Activated CD8-positive, alpha-beta memory T cell treated with anti-CD3 and anti-CD28 coated beads for 4 hours (primary cell): ENCODE measurements at places on chromosomes 1 and 21.

- DNase-seq, result no peak
These were observed 447.4 kb downstream of the CAMTA1 start for GRCh38 chr1:7232441-7233236.

DNA sequence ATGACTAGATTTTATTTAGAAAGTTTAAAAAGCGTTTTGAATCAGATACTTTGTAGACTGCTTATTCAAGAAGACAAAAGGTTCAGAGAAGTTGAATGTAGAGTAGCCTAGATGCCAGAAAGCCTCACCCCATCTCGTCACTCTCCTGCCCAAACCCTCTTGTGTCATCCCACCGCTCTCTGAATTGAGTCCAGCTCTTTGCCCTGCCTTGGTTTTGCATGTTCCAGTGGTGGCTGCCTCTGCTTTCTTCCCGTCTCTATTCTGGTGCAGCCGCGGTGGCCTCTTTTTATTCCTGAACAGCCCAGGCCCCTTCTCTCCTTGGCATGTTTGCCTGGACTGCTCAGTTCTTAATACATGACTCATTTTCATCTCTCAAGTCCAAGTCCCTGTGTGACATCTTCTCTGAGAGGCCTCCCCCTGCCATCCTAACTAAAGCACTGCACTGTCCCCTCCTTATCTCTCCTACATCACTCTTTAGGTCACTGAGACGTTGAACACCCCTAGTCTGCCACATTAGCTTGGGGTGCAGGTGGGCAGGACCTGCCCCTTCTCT, 22.9 kb downstream of the PRDM2 start:
- DNase-seq, result no peak

DNA sequence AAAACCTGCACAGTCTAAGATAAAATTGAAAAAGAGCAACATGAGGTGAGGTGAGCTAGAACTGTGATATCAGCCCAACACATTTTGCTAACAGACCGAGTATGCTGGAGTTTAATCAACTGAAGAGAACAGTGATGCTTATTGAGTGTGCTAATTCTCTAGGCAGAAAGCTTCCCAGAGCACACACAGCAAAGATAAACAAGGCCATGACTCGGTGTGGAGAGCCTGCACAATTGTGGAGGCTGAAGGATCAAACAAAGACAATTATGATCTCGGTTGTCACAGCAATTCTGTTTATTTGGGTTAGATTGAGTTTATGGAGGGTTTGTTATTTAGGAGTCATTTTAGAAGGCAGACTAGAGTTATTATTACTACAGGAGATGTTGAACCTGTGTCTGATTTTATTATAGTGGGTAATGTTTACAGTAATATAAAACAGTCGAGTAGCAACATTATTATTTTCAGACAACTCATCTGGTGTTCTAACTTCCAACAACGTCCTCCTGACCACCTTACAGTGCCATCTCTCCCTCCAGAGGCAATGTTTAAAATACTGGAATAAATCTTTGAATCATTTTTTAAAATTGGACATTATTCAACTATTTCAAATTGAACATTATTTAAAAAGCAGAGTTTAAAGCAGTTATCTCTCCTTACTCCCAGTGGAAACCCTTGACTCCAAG, 40.2 kb downstream of the DPT start:
- DNase-seq, result no peak

- DNase-seq, result no peak
These were observed 12.9 kb downstream of the TOR3A start for GRCh38 chr1:179094818-179095217.

GRCh38 chr1:3206696-3207095, 137.7 kb downstream of the PRDM16 start:
- no peak for DNase-seq
